Coronary artery (tissue), 2 donors: ENCODE measurements at places on chromosomes 1 and 21.

DNA sequence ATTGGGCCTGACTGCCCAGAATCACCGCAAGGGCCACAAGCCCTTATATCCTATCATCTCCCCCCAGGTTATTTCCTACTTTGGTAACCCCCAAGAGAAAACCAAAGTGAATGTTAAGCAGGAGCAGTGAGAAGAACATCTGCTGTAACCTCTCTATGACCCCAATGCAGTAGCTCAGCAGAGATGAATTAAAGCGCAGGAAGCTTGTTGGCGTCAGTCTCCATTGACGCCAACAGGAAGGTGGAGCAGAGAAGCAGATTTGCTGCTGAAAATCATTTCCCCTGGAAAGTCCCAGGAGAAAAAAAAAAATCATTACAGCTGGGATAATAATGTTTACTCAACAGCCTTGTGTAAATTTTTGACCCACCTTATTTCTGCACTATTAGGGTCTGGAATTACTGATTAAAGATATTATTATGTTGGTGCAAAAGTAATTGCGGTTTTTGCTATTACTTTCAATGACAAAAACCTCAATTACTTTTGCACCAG, 33.2 kb upstream of the FAM163A start:
- DNase-seq, result no peak

DNA sequence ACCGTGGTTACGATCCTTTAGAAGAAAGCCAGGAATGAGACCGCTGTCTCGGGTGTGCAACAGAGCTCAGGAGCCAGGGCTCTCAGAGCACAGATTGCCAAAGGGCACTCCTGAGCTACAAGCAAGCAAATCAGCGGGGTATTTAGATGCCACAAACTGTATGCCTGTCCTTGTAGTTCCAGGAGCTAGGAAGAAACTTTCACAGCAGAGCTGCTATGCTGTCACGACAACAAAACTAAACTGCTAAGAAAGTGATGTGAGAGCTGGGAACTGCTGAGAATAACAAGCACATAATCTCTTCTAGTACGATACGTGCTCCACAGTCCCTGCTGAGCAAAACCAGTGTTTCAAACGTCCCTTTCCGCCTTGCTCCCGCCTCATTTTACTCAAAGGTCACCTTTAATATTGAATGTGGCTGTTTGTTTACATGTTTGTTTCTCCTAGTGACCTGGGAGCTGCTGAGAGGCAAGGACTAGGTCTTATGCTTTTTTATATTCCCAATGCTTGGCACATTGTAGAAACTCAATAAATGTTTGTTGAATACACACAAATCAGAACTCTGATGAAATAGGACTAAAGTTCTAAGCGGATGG, 14.7 kb downstream of the GREM2 start:
- no peak for DNase-seq

GRCh38 chr1:235079443-235080296, 49.0 kb downstream of the TOMM20 start:
- no peak for DNase-seq

- DNase-seq, result no peak
Measured at GRCh38 chr21:38651570-38651969, 153.3 kb upstream of the ERG start.

DNA sequence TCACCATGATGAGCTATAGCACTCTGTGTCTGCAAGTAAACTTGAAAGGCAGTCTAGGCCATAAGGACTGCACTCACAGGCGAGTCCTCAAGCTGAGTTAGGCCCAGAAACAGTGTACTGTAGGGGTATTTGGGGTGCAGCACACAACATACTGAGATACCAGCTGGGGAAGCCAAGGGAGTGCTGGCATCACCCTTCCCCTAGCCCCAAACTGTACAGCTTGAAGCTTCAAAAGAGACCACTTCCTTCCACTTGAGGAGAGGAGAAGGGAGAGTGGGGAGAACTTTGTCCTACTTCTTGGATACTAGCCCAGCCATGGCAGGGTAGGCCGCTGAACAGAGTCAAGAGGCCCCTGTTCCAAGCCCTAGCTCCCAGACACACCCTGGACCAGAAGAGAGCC, 24.2 kb upstream of the SNX7 start:
- DNase-seq, result no peak

DNA sequence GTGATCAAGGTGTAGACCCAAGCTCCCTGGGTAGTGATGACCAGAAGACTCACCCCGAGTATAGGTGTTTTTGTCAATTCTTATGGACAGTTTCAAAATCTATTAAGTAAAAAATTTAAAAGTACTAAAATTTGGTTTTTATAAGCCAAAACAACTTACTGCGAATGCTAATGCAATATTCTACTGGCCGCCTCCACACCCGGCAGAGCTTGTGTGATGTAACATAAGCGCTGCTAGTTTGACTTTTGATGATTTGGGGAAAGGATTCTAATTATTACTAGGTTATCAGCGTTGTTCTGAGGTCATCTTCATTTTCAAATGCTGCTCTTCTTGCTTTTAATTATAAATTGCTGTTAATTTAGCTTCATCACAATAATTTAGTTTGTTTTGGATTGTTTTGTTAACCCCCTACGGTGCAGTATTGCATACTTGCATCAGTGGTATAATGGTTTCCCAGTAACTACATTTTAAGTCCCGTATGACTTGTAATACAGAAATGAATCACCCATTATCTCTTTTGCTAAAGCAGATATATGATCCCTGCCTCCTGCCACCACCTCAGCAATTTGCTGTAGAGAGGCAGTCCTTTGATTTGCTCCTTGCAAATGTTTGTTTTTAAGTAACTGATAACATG, 178.0 kb downstream of the SDCCAG8 start:
- no peak for DNase-seq

DNA sequence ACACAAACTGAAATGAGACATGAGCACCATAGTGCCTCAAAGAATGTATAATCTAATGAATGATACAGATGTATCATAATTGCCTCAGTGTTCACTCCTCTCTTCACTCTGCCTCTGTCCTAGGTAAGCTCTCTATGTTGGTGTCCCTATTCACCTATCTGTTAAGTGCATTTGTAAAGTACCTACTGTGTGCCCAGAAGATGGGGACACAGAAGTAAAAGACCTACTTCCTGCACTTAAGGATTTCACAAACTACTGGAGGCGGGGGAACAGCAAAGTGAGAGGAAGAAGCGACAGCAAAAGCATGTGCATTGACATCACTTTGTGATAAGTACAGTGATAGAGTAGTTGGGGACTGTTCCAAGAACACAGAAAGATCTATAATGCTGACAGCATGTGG, 18.1 kb downstream of the RD3 start:
- no peak for DNase-seq

GRCh38 chr1:215710036-215710898, 143.2 kb downstream of the KCTD3 start:
- no peak for DNase-seq

GRCh38 chr1:224647449-224647848, 31.3 kb downstream of the CNIH3 start:
- DNase-seq, result no peak

GRCh38 chr21:17270229-17270628, 242.6 kb upstream of the CXADR start:
- DNase-seq, result no peak

GRCh38 chr1:246283771-246284410, 223.2 kb downstream of the SMYD3 start:
- DNase-seq, result no peak

GRCh38 chr1:14094611-14095400, 394.8 kb downstream of the PRDM2 start:
- DNase-seq, result no peak

DNA sequence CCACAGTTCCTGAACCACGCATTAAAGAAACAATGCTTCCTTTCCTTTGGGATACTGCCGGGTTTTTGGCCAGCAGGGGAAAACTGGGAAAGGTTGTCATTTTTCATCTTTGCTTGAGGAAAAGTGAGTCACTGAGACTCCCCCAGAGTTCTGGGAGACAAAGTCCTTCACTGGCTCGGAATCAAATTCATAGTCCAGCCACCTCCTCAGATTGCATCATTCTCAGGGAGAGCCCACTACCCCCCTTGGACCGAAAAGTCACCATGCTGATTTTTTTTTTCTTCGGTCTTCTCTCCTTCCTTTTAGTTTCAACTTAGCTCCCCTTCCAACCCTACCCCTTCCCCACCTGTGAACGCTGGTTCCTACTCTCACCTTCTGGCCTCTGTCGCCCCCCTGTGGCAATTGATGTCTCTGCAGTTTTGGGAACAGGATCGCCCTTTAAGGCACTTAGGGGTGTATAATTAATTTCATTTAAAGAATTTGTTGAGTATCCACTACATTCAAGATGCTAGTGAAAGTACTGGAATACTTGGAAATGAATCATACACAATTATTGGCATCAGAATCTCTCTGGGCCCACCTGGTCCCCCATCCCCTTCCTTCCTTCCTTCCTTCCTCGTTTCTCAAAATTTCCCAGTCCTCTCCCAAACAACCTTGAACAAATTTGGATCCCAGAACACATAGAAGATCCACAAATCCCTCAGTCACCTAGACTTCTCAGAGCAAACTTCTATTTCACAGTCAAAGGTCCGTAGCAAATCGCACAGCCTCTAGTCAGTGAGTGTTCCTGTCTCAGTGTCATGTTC, 6.9 kb downstream of the ACKR1 start:
- DNase-seq, result no peak
